ENCODE measurements at places on chromosomes 16 and 17.

- no peak for DNase-seq
Observed at GRCh38 chr16:35714665-35715064, 2255.3 kb downstream of the TP53TG3F start.

GRCh38 chr16:15961060-15961511 lies 11.7 kb downstream of the ABCC1 start:
- DNase-seq = no peak

- DNase-seq = no peak
Observed at GRCh38 chr16:74113545-74113944, 183.1 kb upstream of the PSMD7 start.

- DNase-seq = no peak
Observed at GRCh38 chr17:49490276-49490675, 4.8 kb upstream of the NGFR start.

GRCh38 chr16:17983114-17983513 lies 353.4 kb downstream of the NPIPA8 start:
- DNase-seq = no peak

- no peak for DNase-seq
Observed at GRCh38 chr17:1203111-1203966, 23.6 kb upstream of the ABR start.

GRCh38 chr17:7448461-7448860 lies 3.6 kb downstream of the CHRNB1 start:
- no peak for DNase-seq

GRCh38 chr17:78338486-78339259 lies 21.2 kb downstream of the SOCS3 start:
- DNase-seq = peak; percentile 84

DNA sequence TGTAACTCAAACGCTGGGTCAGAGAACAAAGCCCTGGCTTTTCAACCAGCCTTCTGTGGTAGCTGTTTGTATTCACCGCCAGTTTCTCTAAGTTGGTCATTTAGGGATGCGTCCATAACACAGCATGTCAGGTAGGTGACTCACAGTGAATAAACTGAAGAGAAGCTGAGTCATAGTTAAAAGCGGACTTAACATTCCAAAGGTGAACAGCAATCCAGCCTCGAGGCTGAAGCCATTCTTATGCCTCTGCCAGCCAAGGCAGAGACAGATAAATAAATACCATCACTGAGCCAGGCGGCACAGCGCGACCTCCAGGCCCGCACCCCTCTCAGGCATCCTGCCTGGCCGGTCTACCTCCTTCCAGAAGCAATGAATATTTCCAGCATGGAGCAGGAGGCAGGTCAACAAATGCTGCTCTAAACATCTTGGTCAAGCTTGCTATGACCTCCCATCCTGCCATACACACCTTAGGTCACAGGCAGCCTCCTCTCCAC lies 12.4 kb upstream of the CACNG4 start:
- DNase-seq = peak; percentile 78

DNA sequence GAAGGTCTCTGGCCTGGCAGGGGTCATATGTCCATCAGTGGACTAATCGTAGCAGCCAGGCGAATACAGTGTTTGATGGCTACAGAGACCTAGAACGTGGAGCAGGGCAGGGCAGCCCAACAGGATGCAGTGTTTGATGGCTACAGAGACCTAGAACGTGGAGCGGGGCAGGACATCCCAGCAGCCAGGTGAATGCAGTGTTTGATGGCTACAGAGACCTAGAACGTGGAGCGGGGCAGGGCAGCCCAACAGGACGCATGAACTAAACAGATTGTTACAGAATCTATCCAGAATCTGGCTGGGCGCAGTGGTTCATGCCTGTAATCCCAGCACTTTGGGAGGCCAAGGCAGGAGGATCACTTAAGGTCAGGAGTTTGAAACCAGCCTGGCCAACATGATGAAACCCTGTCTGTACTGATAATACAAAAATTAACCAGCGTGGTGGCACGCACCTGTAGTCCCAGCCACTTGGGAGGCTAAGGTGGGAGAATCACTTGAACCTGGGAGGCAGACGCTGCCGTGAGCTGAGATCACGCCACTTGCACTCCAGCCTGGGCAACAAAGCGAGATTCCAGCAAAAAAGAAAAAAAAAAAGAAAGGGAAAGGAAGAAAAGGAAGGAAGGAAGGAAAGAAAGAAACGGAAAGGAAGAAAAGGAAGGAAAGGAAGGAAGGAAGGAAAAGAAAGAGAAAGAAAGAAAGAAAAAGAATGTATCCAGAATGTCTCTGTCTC lies 65.2 kb upstream of the RPH3AL start:
- DNase-seq = no peak

DNA sequence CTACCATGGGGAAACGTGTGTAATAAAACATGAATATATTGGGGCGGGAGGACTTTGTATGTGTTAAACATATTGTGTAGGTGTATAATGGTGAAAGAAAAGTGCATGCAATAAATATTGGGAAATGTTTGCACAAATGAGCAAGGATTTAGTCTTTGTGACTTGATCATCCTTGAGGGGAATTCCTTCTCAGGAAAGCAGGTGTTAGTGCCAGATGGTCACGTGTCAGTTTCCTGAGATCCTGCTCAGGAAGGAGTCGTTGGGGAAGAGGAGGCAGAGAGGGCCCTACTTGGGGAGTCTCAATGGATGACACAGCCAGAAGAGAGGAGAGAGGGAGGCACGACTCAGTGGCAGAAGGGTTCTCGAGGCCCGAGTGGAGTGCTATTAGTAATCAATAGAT lies 53.2 kb downstream of the MSI2 start:
- DNase-seq = peak; percentile 42

GRCh38 chr16:85225721-85226120 lies 113.4 kb upstream of the CIBAR2 start:
- no peak for DNase-seq

GRCh38 chr17:74408262-74408661 lies 23.6 kb upstream of the GPRC5C start:
- no peak for DNase-seq

GRCh38 chr17:38867179-38867967 lies 2.5 kb upstream of the LASP1 start:
- peak; percentile 73 for DNase-seq

DNA sequence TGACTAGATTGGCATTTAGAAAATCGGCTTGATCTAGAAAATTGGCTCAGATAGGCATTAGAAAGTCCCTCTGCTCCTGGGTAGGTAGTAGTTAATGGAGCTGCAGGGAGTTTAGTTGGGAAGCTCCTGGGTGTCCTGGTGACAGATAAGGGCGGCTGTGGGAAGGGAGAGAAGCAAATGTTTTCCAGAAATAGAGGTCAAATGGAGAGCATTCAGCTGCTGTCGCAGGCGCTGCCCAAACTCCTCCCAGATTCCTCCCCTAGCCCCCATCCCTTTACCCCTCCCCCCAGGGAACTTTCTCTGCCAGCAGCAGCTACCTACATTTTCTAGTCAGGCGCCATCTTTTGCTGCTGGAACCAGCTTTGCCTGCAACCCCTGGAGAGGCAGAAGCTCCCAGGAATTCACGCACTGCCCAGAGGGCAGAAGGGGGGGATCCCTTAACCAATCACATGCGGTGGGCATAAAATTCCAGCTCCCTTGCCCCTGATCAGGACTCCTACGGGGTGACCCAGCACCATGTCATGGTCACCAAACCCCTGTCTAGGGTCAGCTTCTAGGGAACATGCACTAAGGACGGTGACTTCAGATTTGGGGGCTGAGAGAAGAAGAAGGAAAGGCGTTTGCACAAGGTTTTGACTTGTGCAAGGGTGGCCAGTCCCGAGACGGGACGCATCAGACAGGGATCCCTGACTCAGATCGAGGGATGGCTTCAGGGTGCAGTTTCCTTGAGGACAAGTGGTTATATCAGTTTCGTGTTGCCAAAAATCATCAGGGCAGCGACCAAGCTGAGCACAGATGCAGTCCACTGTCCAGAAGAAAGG lies 43.8 kb downstream of the SOCS1 start:
- DNase-seq = no peak

DNA sequence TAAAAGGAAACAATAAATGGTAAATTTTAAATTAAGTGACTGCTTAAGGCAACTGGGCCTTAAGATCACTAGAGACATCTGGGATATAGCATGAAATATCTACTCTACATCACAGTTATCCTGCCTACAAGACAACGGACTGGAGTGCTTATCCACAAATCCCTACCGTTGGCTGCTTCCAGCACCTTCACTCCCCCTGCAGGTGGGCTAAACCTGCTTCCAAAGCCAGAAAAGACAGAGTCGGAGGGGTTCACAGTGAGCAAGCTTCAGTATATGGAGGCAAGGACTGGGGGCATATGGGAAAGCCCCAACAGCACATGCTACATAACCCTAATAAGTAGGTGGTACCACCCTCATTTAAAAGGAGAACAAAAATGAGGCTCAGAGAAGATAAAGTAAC lies 45.3 kb downstream of the GRIN2A start:
- DNase-seq = no peak

- no peak for DNase-seq
Observed at GRCh38 chr16:85935391-85935973, 36.5 kb downstream of the IRF8 start.

GRCh38 chr16:66127459-66128370 lies 238.8 kb upstream of the CDH5 start:
- no peak for DNase-seq

GRCh38 chr16:31092330-31092729 lies 2.3 kb downstream of the VKORC1 start:
- no peak for DNase-seq

GRCh38 chr16:50836121-50836621 lies 94.3 kb downstream of the CYLD start:
- no peak for DNase-seq

DNA sequence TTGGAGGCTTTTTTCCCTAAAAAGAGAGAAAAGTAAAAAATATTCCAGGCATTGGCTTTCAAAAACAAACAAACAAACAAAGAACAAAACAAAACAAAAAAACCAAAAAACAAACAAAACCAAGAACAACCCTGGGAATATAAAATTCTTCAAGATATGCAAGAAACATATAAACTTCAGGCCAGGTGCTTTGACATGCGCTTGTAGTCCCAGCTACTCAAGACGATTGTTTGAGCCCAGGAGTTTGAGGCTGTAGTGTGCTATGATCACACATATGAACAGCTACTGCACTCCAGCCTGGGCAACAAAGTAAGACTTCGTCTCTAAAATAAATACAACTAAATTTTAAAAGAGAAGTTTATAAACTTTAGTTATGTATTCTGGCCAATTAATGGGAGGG lies 52.5 kb upstream of the TEX2 start:
- no peak for DNase-seq

DNA sequence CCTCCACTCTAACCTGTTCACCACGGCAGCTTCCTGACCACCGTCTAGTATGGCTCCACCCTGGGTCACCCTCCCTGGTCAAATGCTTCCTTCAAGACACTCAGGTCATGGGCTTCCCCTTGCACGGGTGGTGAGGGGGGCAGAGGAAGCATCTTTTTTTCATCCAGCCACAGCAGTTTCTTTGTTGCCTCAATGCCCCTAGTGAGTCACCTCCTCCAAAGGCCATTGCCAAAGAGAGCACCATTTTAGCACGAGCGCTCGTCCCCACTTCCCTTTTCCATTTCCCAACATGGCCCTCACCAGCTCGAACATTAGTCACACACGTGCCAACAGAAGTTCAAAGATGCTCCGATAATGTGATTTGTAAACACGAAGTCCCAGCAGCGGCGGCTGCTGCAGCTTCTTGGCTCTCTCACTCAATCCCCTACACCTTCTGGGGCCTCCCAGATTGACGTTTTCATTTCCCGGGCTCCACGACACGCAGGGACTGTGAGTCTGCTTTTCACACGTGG lies 134.6 kb downstream of the GAS7 start:
- DNase-seq = no peak

DNA sequence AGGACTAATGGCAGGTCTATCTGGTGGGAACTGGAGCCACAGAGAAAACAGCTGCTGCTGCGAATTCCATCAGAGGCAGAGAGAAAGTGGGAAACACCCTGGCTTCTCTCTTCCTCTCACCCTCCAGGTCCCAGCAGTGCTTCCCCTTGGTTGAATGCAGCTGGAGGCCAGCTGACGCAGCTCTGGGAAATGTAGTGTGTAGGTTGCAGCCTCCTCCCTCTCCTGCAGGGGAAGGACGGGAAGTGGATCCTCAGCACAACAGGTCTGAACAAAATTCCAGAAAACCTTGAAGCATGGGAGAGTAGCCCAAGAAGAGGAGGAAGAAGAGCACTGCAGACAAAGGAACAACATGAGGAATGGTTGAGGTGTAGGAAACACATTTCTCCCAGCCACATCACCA lies 67.8 kb upstream of the MMP2 start:
- peak; percentile 4 for DNase-seq

- DNase-seq = no peak
Observed at GRCh38 chr17:27878776-27879562, 14.2 kb downstream of the LYRM9 start.

- DNase-seq = no peak
Observed at GRCh38 chr16:5072334-5073278, 963 bp downstream of the ALG1 start.

- no peak for DNase-seq
Observed at GRCh38 chr17:4768298-4768697, 3.4 kb upstream of the TM4SF5 start.

DNA sequence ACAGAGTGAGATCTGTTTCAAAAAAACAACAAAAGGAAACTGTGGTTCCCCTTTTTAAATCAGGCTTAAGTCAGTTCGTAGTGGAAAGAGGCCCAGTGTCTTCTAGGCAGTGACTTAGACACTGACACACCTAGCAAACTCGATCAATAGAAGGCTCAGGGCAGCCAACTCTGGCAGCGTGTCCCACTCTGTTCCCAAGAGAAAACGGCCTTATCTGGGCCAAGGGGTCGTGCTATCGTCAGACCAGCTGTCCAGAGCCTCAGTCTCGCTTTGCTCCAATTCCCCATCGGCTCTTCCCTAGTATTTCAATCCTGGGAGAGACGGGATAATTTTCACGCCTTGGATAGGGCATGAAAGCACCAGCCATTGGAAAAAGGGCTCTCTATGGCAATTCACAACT lies 72.9 kb downstream of the SLC5A11 start:
- DNase-seq = no peak

DNA sequence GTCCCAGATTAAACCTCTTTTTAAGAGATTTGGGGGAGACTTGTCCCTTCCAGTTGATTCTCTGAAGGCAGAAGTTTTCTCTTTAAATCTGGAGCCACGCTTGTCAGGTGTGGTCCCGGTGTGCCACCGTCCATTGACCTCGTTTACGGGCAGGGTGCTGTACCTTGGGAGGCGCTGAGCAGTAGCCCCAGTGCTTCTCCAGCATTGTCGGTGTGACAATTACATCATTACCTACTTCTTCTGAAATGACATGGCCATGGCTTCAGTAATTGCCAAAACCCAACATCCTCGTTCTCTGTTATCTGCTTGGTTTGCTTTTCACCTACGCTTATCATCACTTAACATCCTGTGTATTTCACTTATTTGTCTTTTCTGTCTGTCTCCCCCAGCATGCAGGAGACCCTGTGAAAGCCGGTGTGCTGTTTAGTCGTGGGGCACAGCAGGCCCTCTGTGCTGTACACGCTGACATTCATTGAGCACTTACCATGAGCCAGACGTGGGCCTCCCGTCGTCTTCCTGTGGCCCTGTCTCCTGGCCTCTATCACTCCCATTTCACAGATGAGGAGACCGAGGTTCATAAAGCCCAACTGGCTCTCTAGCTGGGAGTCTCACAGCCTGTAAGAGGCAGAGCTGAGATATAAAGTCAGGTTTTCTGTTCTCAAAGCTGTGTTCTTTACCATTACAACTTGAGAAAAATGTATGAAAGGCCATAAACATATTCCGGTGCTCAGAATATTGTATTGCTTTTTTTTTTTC lies 143.9 kb downstream of the CMIP start:
- DNase-seq = no peak

GRCh38 chr16:29111421-29111820 lies 126.6 kb downstream of the LAT start:
- no peak for DNase-seq

- DNase-seq = no peak
Observed at GRCh38 chr16:49292413-49292812, 10.8 kb upstream of the CBLN1 start.

- DNase-seq = no peak
Observed at GRCh38 chr16:80150978-80151721, 389.6 kb upstream of the DYNLRB2 start.

Measured in large intestine (tissue), 12 donors.